ENCODE measurements at places on chromosomes 13 and 19. TPM values are rescaled to one million over a fixed set of nuclear protein-coding genes. Genes with fewer than 3 reads are reported as not detected.

GRCh38 chr19:7393459-7393858 lies 44.7 kb downstream of the ARHGEF18 start:
- DNase-seq, result no peak

DNA sequence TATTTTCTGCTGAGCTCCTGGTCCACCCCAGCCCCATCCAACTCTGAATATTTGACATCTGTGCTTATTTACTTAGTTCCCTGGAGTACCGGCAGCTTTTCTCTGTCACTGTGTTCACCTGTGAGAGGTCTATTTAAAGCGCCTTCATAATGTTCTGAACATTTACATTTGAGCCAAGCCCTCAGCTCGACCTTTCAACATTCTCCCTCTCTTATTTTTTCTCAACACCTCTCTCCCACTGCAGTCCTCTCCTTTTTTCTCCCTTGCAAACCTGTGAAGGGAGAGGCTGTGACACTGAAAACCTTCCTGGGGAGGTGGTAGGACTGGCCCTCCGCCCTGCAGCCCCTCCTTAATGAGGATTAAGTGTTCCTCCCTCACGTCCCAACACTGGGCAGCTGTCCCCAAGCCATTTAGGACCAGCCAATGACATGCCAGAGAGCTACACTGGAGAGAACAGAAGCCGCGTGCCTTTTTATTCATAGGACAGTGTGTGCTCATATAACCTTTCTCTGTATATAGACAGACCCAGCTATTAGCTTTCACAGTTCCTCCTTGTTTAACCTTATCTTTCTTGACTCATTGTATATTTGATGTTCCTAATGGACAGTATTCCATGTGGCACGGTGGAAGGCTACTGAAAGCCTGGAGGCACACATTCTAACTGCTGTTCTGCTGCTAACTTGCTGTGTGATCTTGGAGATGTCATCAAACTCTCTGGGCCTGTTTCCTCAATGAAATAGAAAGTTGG lies 134.8 kb downstream of the NUFIP1 start:
- no peak for DNase-seq

DNA sequence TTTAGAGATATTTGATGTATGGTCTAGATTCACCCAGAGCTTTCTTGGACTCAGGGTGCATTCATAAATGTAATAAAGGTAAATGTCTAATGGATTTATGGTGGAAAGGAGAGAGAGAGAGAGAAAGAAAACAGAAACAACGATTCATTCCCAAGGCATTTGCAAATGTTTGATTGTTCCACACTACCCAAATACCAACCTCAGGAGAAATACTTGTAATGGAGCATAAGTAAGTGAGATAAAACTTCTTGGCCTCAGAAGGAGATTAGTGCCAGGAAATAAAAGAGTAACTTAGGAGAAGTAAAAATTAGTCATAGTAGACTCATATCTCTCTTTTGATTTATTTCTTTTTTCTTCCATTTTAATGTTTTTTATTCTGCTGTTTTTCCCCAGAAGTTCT lies 40.6 kb upstream of the DGKH start:
- DNase-seq, result peak; percentile 93

- no peak for DNase-seq
These were observed 3.6 kb downstream of the KCNK6 start for GRCh38 chr19:38323291-38323690.

DNA sequence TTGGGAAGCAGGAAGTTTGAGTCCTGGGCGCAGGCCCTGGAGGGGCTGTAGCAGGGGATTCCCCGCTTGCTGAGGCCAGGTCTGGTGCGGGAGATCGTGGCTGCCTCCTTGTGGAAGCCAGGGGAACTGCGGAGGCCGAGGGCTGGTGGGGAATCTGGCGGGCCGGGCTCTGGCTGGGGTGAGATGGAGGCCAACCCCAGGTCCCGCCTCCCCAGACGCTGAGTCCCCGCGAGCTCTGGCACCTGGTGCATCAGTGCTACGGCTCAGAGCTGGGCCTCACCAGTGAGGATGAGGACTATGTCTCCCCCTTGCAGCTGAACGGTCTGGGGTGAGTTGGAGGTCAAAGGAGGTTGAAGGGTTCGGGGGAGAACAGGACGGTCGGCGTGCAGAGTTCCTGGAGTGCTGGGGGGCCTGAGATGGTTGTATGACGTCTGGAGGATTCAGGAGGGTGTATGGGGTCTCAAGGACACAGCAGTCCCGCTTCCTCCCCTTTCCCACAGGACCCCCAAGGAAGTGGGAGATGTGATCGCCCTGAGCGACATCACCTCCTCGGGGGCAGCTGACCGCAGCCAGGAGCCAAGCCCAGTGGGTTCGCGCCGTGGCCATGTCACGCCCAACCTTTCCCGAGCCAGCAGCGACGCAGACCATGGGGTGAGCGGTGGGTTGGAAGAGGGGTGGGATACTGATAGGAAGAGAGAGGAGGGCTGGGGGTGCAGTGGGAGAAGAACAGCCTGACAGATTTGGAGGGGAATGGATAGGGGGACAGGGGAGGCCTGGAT lies 13.1 kb downstream of the GRAMD1A start:
- peak; percentile 19 for DNase-seq

- no peak for DNase-seq
These were observed at the start of gene STRN4 for GRCh38 chr19:46746281-46747057. STRN4 (minus strand) TSS chr19:46746450; CDS start chr19:46746430, 20 bp downstream.

GRCh38 chr19:45791744-45792469 lies 738 bp downstream of the DMWD start:
- no peak for DNase-seq

- DNase-seq, result no peak
These were observed 34.4 kb downstream of the ITGBL1 start for GRCh38 chr13:101486708-101487437.

- no peak for DNase-seq
These were observed 57.2 kb upstream of the SERPINE3 start for GRCh38 chr13:51282322-51282721.

GRCh38 chr13:45907503-45907902 lies 56.0 kb upstream of the SIAH3 start:
- DNase-seq, result no peak

DNA sequence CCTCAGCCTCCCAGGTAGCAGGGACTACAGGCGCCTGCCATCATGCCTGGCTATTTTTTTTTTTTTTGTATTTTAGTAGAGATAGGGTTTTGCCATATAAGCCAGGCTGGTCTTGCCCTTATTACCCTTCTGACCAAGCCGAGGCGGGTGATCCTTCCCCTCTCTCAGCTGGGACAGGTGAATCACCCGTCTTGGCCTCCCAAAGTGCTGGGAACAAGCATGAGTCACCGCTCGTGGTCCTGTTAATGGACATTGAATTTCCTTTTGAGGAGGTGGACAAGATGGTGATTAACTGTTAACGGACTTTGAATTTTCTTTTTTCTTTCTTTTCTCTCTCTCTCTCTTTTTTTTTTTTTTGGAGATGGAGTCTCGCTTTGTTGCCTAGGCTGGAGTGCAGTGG lies 10.6 kb downstream of the CD70 start:
- peak; percentile 89 for DNase-seq

- no peak for DNase-seq
These were observed 18.7 kb downstream of the PLVAP start for GRCh38 chr19:17358395-17358794.

DNA sequence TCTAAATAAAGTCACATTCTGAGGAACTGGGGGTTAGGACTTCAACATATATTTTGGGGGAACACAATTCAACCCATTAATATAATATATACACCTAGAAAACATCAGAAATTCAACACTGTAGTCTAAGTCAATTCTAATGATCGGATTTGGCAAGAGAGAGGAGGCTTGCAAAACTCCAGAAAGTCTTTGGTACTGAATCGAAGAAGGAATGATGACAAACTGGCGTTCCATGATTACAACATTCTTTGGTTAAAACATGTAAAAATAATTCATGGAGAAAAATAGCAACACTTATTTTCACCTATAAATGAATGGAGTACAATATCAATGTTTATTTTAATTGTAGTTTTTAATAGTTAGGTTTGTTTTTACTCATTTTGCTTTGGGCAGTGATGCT lies 62.4 kb downstream of the MBNL2 start:
- no peak for DNase-seq

GRCh38 chr13:111857846-111858560 lies 208.9 kb upstream of the SOX1 start:
- DNase-seq, result no peak

- no peak for DNase-seq
These were observed 56.2 kb downstream of the ARHGAP35 start for GRCh38 chr19:46917002-46917401.

DNA sequence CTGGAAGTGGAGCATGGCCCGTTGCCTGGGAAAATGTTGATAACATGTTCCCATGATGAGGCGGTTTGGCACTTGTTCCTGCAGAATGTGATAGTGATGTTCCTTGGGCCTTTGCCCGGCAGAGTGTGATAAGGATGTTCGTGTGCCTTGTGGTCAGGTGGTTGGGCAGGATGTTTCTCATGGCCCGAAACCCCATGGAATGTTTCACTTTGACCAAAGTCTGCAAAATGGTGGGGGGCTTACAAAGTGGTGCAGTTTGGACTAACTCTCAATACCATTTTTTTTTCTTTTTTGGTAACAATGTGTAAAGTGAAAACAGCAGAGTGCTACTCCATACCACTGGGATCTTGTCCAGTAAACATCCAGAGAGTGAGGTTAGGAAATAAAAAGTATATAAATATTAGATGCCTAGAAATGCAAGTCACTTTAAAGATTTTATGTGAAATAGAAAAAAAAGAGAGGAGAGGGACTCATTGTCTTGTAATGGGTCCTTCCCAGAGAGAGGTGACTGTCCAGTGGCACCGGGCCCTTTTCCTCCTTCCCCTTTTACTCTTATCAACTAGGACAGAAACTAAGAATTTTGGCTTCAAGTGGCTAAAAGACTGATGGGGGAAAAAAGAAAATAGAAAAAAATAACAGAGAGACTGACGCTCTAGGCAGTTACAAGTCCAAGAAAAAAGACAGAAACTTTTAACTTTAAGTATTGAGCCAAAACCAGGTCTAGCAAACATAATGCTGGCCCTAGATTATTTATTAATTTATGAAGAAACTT lies 5.7 kb downstream of the FPR3 start:
- DNase-seq, result peak; percentile 68

DNA sequence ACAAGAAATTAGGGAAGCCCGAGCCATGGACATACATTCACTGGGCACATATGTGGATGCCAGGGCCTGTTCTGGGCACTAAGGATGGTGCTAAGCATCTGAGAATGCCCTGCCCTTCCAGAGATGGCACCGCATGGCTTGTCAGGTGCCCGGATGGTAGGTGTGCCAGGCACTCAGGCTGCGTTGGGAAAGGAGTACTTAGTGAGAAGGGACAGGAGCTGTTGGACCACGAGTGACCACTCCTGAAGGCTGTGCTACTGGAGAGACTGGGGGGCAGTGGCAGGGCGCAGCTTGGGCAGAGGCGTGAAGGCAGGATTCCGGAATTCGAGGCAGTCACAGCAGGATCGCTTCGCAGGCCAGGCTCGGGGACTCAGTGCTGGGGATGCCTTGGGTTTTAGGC lies 38.0 kb upstream of the EHD2 start:
- no peak for DNase-seq

GRCh38 chr19:46226438-46226973 lies 3.0 kb upstream of the IGFL1 start:
- DNase-seq, result no peak

DNA sequence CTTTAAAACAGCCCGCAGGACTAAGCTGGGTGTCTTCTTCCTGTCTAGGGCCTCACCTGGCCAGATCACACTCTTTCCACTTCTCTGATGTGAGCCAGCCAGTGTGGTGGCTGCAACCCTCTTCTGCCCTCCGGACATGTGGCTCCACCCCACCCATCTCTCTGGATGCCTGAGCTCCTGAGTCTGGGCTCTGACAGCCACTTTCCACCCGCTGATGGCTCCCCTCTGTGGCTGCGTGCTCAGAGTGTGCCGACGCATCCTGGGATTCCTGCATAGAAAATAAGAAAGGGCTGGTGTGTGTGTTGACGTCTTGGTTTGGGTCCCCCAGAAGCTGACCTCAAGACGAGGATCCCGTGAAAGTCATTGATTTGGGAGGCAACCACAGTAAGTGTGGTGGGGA lies 181.6 kb downstream of the URI1 start:
- DNase-seq, result no peak

DNA sequence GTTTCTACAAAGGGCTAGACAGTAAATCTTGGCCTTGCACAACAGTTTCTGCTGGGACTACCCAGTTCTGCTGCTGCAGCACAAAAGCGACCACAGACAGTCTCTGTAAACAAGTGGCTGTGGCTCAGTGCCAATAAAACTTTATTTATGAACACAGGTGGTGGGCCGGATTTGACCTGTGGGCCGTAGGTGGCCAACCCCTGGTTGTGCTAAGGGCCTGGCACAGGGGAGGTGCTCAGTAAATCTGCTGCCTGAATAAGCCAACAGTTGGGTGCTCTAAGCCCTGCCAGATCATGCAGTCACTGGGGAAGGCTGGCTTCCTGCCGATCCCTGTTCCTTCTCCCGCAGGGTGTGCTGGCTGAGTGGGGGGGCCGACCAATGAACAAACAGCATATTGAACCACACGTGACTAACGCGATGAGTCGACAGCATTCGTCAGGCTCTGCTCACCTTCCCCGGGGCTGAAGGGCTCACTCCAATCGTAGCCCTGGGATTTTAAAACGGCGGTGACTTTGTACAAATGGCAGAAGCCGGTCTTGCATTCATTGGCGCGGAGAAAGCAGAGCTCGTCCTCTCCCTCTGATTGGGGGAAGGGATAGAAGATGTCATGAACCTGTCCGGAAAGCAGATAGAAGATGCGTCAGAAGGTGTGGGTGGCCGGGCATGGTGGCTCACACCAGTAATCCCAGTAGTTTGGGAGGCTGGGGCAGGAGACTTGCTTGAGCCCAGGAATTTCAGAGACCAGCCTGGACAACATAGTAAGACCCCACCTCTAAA lies 24.3 kb upstream of the MYDGF start:
- DNase-seq, result peak; percentile 97

DNA sequence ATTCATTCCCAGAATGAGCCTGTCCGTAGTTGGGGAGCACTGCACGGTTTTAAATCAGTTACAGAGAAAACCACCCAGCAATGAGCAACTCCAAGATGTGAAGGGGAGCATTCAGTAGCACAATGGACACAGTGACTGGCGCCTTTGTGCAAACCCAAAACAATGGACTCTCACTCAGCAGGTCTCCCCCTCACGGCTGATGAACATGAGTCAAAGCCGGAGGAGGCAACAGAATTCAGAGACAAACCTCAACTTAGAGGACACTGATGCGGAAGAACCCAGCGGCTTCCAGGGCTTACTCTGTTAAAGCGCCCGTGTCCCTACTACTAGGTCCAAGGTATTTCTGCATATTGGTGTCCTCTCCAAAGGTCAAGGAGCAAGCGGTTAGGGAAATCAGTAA lies 17.7 kb downstream of the PLEKHF1 start:
- DNase-seq, result peak; percentile 51

FAM83E gene
- 1.7 TPM for total RNA-seq

CNN2 gene
- total RNA-seq, result 819 TPM

C5AR1 gene
- 4.6 TPM for total RNA-seq

PRRG2 gene
- total RNA-seq, result 1.3 TPM

KCTD12 gene
- 13.7 TPM for total RNA-seq

ZNF667 gene
- total RNA-seq, result 0.64 TPM

ZNF333 gene
- 10.4 TPM for total RNA-seq

HIPK4 gene
- total RNA-seq, result not detected
